ENCODE measurements at places on chromosomes 11 and 22. TPM values are rescaled to one million over a fixed set of nuclear protein-coding genes. Genes with fewer than 3 reads are reported as not detected.

- no peak for DNase-seq
Measured at GRCh38 chr11:47943721-47944586, 36.4 kb upstream of the PTPRJ start.

DNA sequence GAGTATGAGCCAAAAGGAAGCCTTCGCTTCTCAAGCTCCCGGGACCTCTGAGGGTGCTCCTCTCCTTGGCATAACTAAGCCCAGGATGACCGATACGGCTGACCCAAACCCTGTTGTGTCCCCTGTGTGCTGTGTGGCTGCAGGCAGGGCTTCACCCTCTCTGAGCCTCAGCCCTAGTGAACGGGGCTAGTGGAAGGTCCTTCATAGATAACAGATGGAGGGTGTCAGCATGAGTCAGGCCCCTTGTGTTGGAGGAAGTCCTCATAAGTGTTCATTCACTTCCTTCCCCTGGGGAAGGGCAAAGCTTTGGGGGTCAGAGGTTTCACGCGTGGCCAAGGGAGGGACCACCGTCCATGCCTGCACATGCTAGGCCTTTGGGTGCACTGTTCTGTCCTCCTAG, 21.5 kb downstream of the SHISAL1 start:
- no peak for DNase-seq

MUC5B gene
- polyA plus RNA-seq: 1.9 TPM

- DNase-seq: no peak
Measured at GRCh38 chr22:20605328-20605727, 97.9 kb downstream of the MED15 start.

GPR83 gene
- 1.2 TPM for polyA plus RNA-seq

IGF2 gene
- polyA plus RNA-seq: 319 TPM

GRCh38 chr11:13343931-13344717, 66.5 kb downstream of the BMAL1 start:
- DNase-seq: peak; percentile 42

Measured in large intestine (tissue), 12 donors.